ENCODE measurements at places on chromosomes 7 and 10.
A peak's percentile ranks its signal among the peaks of the same experiment; 100 is the strongest.

GRCh38 chr7:45983720-45984255 is 62.7 kb upstream of the IGFBP3 start:
- DNase-seq = no peak

DNA sequence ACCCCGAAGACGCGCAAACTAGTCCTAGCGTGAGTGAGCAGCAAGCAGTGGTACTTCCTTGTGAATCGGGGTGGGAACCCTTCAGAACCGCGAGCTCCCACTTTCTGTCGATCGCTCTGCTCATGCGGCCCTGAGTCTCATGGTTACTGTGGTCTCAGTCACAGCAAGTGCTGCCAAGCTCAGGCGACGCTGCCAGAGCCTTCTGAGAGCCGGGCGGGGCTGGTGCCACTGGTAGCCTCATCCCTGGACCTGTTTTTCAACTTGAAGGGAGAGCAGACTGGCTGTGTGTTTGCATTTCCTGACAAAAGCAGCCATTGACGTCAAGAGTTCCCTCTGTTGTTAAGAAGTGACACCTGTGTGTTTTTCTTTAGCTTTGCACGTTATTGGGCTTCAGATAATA is 32.9 kb upstream of the BHLHA15 start:
- no peak for DNase-seq

DNA sequence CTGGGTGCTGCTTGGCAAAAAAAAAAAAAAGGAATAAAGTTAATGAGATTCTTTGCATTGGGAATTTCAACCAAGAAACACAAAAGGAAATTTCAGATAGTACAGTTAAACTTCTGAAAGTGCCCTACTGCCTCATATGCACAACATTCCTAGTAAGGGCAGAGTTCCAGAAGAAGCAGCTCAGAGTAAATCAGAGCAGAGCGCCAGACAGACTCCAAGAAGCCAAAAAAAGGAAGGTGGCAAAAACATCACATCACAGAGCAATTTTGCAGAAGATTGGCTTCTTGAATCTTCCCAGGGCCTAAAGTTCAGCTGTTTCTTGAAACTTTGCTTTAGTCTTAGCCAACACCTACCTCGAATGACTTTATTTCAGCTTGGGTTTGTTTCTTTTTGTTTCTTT is 544.1 kb downstream of the XPNPEP1 start:
- no peak for DNase-seq

- no peak for DNase-seq
Measured at GRCh38 chr7:132940084-132940483, 141.8 kb downstream of the CHCHD3 start.

- DNase-seq = no peak
Measured at GRCh38 chr7:105286441-105286840, 102.3 kb downstream of the SRPK2 start.

- no peak for DNase-seq
Measured at GRCh38 chr10:13993673-13994089, 337.0 kb downstream of the FRMD4A start.

DNA sequence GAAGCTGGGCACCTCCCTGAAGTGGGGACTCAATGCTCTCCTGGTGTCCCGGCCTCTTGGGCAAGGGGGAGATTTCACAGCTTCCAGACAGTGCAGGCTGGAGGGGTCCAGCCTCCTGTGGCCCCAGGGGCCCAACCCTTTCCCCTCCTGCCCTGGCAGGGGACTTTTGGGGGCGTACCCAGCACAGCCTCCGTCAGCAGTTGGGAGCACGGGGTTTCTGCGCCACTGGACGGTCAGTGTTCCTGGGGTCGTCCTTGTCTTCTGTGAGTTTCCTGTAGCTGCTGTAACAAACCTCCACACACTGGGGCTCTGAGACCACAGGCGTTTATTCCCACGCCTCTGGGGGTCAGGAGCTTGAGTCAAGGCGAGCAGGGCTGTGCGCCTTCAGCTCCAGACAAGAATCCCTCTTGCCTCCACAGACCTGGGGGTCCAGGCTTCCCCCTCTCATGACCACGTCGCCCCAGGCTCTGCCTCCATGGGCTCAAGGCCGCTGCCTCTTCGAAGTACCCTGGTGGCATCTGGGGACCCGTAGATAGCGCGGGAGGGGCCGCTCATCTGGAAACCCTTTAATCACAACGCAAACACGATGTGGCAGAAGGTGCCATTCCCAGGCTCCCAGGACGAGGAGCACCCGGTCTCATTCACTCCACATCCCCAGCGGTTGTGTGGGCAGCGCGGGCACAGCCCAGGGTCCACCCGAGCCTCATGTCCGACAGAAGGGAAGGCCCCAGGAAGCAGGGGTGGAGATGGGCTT is 14.0 kb downstream of the PWWP2B start:
- DNase-seq = no peak

GRCh38 chr10:70430493-70431445 is 10.7 kb downstream of the NODAL start:
- DNase-seq = no peak

GRCh38 chr7:51015581-51015980 is 232.9 kb upstream of the GRB10 start:
- DNase-seq = no peak

GRCh38 chr10:115941361-115941771 is 331.6 kb downstream of the GFRA1 start:
- no peak for DNase-seq

DNA sequence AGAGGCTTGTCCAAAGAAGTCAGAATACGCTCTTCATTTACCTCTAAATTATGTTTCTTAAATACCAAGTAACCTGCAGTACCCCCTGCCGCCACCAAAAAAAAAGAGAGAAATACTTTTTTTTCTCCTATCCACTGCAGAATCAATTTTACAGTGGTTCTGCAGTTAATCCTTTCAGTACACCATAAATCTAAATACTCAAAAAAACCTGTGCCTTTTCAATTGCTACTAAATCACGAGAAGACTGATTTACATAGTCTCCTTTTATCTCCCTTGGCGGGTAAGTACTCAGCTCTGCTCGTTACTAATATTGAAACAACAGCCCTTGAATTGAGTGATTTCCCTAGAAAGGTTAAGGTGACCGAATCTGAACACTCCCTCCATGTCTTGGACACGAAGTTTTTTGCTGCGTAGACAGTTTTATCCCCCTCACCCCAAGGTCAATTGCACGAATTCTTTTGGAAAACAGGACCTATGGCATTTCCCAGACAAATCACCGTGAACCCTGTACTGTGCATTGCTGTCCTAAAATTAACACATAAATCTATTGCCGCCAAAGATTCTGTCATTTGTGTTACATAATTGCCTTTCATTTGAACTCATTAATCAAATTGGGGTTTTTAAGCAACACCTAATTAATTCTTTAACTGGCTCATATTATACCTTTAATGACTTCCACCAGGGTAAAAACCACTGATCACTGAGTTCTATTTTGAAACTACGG is 512 bp upstream of the VIM start:
- DNase-seq = no peak

- peak; percentile 41 for DNase-seq
Measured at GRCh38 chr7:92731335-92732063, 104.9 kb downstream of the CDK6 start.

- no peak for DNase-seq
Measured at GRCh38 chr10:78768876-78769275, 299.9 kb upstream of the ZMIZ1 start.

- no peak for DNase-seq
Measured at GRCh38 chr7:8531991-8532515, 98.6 kb downstream of the NXPH1 start.

DNA sequence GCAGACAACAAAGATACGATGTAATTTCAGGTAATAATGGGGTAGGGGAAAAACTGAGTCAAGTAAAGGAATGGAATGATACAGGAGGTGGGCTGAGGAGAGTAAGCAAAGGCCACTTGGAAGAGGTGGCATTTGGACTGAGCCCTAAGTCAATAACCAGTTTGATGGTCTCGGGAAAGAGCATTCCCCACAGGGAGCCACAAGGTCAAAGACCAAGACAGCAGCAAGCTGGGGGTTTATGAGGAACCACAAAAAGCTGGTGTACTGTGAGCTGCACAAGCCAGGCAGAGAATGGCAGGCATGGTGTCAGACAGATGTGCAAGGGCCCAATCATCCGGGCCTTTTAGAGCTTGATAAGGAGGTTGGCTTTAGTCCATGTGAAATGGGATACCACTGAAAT is 98.7 kb downstream of the NOC3L start:
- DNase-seq = no peak

- no peak for DNase-seq
Measured at GRCh38 chr10:65518379-65518778, 1407.5 kb upstream of the LRRTM3 start.

GRCh38 chr7:8176370-8177081 is 85.4 kb downstream of the ICA1 start:
- DNase-seq = peak; percentile 55

DNA sequence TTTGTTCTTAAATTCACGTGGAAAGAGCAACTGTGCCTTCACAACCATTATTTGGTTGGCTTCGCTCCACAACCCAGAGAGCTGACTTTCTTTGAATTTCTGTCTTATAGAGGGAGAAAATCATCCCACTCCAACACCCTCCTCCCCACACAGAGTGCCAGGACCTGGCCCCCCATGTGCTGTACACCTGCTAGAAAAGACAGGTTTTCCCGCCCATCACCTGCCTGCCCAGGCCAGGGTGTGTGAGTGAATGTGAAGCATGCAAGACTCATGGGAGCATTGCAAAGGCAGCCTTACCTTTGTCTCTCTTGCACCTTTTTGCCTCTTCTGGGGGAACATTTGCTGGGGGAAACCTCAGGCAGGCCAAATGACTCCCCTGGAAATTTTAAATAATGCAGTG is 319.0 kb downstream of the TNS3 start:
- DNase-seq = no peak

DNA sequence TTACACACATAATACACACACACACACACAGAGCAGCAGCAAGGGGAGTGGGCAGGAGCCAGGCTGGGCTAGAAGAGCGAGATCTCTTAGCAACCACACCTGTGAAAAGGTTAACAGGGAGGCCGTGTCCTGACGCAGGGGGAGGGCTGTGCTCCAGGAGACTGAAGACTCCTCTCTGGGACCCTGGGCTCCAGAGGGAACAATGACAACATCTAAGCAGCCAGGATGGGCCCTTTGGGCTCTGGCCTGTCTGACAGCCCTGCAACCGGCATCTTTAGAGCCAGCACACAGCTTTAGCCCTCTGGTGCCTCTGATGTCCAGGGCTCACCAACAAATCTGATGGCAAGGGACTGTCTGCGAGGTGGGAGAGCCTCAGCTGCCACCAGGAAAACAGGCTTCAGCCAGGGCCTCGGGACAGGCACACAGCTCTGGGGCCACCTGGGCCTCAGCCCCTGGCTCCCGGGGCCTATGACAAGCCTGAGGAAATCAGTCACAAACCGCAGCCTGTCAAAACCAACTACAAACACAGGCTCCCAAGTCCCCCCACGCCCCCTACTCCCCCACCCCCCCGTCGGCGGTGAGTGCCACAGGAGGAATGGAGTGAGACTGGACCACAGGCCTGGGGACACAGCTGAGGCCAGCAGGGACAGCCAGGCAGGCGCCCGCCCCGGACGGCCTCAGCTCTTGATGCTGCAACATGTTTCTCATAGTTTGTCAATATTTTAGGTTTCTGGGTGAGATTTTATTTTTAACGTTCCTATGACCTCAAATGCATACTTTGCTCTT is 102.8 kb downstream of the TNS3 start:
- no peak for DNase-seq

- no peak for DNase-seq
Measured at GRCh38 chr10:70714245-70714644, 41.9 kb downstream of the ADAMTS14 start.

DNA sequence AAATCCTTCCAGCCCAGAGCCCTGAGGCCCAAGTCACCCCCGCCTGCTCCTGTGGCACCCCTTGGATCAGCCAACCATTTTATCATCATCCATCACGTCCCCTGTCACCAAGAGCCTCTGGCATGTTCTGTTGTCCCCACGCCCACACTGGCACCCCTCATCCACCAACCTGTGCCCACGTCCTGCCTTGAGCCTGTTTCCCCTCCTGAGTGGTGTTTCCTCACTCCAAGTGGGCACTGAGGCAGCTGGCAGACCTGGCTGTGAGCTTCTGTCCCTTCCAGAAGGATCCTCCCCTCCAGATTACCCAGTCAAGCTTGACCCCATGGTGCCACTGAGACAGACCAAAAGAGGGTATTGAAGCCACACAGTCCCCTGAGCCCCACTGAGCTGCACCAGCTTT is 71.4 kb upstream of the ANTXRL start:
- no peak for DNase-seq

DNA sequence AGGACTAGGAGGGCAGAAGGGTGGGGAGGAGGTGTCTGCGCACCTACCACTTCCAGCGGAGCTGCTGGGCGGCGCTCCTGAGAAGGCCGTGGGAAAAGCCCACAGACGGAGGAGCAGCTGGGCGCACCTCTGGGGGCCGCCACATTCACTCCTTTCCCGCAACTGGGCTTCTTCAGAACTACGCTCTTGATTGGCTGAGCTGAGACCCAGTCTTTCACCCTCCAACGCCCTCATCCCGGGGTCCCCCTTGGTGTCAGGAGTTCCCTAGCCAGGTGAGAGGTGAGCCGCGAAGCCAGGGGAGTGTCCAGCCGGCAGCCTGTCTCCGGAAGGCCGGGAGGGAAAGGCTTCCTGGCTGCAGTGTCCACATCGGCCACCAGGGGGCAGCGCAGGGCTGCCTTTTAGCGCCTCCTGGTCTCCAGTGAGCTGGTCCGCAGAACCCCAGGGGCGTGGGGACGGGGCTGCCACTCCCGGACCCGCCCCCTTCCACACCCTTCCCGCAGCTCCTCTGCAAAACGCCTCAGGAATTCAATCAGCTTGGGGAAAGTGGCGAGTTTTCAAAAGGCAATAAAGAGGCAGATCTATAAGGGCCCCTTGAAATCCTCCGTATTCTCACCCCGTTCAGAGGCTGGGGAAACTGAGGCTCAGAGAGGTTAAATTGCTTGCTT is 98.8 kb downstream of the CHST15 start:
- DNase-seq = peak; percentile 84

DNA sequence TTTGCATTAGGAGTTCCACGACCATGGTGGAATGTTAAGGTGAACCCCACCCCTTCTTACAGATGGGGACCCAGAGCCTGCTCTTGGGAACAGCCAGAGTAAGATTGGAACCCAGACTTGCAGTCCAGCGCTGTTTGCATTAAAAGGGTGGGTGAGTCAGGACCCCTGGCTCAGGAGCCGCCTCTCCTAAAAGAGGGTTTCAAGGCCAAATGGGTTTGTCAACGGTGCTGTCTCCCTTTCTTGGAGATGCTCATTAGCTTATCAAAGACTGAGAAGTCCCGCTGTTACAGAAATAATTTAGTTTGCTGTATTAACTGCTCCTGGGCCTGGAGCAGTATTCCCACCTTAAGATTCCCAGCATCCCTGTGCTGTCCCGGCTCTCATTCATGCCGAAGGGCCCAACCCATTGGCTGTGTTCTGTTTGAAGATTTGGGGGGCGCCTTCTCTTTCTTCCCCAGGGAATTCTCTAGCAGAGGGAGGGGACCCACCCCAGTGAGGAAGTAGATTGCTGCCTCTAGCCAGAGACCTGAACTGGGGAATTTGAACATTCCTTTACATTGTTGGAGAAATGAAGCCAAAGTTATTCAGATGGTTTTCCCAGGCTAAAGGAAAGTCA is 1.8 kb downstream of the MARVELD1 start:
- DNase-seq = no peak

DNA sequence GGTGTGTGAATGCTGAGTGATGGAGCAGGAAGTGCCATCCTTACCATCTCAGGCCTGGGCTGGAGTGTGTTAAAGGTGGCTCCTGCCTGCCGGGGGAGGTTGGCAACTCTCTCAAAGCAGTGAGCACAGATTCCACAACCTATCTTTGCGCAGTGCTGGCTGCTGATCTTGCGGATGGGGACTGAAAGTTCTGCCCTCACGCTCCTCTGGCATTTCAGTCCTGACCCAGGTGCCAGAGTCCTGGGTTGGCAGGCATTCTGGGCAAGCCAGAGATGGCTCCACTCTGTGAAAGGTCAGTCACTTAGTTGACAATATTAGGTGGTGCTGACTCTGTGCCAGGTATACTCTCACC is 315.5 kb downstream of the RPS24 start:
- no peak for DNase-seq
